ENCODE measurements at places on chromosomes 4 and X.

DNA sequence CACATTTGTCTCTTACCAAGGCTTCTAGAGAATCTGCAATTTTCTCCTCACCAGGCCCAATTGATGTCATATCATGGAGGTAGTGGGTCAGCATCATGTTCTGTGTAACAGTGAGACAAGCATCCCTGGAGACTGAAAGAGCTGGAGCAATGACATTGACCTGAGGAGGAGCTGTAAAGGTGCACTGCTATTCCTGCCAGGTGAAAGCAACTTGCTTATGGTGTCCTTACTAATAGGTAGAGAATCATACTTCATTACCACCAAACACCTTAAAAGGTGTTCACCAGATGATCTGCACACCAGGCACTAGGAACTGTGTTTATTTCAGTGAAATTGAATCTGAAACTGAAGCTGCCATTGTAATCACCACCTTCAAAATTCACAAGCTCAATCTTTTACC lies 188.7 kb downstream of the AFAP1 start:
- DNase-seq, result no peak

GRCh38 chr4:98609934-98610333 lies 48.5 kb downstream of the TSPAN5 start:
- peak; percentile 52 for DNase-seq

GRCh38 chr4:161704653-161705052 lies 459.1 kb downstream of the FSTL5 start:
- no peak for DNase-seq

GRCh38 chr4:76589402-76589801 lies 154.4 kb downstream of the SHROOM3 start:
- peak; percentile 86 for DNase-seq

- no peak for DNase-seq
These were observed 383.3 kb downstream of the GRXCR1 start for GRCh38 chr4:43275779-43276178.

DNA sequence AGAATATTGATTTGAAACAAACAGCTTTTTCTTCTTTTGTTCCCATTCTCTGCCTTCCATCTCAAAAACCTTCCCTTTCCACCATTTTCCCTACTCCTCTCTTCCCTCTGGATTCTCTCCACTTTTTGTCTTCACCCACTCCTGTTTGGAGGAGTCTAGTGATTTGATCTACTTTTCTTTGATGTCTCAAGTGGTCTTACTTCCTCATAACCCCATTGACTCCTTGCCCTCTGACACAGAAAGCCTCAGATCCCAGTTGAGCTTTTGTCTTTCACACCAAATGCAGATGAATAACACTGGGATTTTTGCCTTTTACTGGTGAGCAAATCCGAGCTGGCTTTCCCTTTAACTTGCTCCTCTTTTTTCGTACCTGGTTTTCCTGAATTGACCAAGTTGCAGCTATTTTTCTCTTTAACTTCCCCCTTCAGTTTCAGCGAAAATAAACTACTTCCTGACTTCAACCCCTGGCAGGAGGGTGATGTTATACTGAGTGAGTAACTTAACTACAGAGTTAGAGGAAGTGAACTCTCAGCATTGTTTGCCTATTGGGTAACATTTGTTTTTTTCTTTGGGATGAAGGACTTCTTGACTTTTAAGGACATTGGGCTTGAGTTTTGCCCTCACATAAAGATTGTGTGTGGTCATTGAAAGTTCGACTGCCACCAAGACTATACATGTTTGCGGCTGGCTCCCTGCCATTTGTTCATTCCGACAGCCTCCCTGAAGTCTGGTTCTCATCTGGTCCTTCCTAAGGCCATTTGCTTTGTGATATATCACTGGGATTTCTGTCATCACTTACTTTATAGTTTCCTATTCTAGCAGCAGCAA lies 392.8 kb upstream of the NR3C2 start:
- DNase-seq, result peak; percentile 85

DNA sequence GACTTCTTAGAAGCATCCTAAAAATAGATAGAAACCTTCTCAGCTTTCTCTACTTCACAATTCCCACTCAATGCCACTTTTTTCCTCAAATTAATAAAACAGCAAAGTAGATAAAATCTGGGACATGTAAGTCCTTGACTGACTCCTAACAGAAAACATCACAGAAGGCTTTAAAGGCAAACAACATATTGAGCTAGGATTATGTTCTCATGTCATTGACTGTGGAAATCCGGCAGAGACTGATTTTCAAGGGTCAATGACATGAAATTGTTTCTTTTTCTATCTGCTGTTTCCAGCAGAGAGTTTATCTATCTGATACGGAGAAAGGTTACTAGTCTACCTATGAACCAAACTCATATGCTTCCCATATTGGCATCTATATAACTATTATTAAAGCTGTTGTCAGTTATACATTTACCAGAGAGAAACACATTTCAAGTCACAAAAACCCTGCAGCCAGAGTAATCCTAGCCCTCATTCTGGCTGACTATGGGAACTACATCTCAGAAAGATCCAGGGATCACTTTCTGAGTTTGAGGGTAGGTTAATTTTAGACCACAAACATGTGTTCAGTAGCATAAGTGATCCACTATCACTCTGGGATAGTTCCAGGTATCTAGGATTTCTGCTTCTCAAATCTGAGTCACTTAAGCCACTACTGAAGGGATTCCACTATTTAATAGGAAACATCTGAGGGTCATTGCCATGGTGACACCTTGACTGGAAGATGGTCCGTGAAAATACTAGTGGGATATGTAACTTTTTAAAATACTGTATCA lies 147.6 kb downstream of the PPP3CA start:
- DNase-seq, result peak; percentile 64

DNA sequence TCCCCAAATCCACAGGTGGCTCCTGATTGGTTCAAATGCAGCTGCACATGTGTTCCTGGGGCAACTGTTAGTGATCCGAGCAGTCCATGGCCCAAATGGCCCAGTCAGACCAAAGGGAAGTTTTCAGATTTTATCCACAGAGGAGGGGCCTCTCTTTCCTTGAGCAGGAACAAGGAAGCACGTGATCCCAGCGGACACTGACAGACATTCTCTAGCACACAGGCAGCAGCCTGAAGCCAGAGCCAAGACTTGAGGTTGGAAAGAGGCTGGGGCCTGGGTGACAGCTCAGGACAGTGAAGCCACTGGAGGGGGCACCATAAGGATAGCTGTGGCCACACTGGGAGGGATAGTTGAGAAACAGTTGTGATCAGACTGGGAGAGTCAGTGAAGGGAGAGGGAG lies 3.5 kb upstream of the ZFP92 start:
- no peak for DNase-seq

DNA sequence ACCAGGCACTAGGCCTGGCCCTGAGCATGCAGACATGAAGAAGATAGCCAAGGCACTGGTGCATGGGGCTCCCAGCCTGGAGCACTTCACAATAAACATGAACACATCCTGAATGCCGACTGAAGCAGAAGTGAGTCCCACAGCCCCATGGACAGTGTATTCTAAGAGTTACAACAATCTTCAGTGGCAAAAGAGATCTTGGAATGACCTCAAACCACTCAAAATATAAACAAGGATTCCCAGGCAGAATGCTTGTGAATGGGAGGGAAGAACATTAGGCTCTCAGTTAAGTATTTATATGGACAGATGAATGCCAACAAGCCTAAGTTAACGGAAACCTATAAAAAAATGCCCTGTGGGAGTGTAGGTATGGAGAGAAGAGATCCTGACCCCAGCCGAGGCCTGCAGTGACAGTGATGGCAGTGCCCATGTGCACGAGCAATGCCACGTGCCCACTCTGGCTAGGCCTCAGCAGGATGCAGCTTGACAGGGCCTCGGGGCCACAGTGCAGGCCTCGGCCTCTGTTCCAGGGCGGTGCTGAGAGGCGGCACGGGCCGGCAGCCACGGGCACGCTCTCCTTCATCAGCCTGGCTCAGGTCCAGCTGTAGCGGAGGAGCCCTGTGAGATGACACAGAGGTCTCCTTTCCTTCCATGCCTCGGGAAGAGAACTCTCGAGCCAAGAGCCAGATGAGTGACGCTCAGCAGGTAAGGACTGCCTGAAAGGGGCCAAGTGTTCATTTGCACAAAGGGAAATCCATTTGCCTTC lies 49.2 kb downstream of the IRF2 start:
- no peak for DNase-seq

DNA sequence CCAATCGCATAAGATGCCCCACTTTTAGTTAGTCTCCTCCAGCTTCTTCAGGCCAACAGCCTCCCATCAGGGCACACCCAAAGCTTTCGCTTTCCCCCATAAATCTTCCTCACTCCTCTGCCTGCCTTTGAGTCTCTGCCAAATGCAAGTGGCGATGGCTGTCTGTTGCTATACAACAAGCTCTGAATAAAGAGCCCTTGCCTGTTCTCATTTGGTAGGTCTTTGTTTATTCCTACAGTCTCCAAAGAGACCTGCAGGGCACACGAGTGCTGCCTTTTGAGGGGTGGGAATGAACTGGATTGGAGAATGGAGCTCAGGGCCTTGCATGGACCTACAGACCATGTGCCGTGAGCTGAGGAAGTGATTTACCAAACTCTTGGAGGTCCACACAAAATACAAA lies 52.2 kb upstream of the SOD3 start:
- DNase-seq, result no peak

GRCh38 chrX:40175511-40176350 lies 78.0 kb upstream of the BCOR start:
- peak; percentile 61 for DNase-seq

DNA sequence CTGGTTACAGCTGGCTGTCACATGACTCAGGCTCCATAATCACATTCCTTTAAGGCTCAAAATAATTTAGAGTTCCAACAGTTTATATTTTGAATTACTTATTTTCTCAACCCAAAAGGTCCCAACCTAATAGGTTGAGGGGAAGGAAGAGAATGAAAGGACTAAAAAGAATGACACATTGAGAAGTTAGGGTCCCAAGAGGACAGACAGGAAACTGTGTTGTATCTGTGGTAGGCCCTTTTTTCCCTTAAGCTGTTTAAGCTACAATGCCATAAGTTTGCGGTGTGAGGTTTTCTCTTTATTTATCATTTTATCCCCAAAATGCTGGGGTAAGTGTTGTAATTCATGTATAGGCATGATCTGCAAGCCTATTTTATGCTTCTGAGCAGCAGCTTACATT lies 290.2 kb downstream of the ZNF674 start:
- DNase-seq, result peak; percentile 68

DNA sequence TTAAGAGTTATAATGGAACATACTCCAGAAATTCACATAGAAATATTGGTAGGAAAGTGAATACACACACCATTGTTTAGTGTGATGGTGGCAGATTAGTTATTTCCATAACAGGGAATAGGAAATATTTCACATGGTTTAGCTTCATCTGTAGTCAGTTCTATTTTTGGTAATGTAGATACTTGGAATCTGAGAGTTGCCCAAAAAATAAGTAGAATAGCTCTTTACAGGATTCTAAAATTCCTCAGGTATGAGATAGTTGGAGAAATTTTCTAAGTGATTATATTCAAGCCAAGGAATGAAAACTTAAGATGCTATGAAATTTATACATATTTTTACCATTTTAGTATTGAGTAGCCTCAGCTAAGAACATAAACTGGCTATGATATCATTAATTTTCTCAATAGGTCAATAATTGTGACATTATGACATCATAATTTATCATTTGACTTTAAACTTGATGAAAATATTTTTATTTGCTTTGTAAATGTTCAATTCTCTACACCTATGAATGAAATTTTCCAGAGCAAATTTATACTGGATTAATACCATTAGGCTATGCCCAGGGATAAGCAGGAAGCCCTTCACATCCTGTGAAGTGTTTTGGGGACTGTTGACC lies 35.8 kb downstream of the CPEB2 start:
- peak; percentile 55 for DNase-seq

DNA sequence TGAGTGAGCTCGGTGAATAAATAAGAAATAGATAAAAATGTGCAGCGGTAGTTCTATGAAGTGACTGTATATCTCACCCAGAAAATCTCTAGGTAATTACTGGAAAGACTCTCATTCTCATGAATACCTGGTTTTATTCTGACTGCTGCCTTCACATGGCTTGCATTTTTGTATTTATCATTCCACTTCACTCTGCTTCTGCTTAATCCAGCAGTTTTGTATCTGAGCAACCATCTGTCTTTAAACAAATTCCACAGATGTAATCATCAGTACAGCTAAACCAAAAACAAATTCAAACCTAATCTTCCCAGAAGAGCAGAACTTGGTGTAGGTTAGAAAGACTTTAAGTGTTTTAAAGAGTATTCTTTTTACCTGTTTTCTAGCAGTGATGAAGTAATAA lies 11.2 kb upstream of the ALB start:
- no peak for DNase-seq

DNA sequence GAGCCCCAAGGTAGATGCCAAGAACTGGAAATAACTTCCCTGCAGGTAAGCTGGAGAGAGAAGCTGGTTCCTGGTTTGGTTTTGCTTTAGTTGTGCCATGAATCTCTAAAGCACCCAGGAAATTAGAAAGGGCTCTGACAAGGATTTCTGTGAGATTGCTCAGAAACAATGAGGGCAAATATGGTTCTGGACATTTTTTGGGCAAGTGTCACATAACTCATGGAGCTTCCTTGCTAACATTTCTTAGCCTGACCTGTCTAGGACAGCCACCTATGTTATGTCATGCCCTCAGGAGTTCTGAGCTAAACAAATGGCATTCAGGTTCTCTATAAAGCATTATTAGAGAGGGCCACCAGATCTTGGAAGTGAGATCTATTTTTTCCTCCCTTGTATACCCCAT lies 131.8 kb downstream of the GUCY2F start:
- no peak for DNase-seq

Measured in fibroblast of skin of right biceps (primary cell).